ENCODE measurements at places on chromosomes 13 and 19.

DNA sequence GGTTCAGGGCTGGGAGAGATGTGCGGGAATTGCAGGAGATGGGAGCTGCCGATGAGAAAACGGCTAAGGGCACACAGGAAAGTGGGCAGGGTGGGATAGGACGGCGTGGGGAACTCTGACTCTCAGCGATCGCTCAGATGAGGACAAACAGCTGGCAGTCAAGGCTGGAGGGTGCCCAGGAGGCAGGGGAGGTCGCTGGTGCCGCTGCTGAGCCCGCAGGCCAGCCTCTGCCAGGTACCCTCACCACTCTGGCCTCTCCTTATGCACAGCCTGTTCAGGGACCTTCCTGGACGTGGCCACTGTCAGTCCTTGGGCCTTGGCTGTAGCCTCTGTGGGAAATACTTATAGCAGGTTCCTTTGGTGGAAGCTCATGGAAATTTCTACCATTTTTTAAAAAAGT lies 308.6 kb downstream of the TEX29 start:
- no peak for DNase-seq

- DNase-seq = no peak
Measured at GRCh38 chr13:83333614-83334388, 548.5 kb downstream of the SLITRK1 start.

DNA sequence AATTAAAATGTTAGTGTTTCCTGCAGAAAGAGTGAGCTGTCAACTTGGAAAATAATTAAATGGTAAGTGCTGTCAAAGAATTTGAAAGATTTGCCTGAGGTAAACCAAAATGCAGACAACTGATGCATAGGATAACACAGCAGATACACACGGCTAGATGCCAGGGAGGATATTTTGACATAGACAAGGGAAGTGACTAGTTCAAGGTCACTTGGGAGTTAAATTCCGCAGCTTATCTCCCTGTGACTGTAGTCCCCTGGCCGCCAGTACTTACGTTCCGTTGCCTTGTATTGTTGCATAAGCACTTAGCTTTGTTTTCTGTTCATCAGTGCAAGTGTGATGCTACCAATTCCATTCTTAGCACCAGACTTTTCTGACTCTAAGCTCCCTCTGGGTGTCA lies 247.3 kb upstream of the MAB21L1 start:
- peak; percentile 52 for DNase-seq

DNA sequence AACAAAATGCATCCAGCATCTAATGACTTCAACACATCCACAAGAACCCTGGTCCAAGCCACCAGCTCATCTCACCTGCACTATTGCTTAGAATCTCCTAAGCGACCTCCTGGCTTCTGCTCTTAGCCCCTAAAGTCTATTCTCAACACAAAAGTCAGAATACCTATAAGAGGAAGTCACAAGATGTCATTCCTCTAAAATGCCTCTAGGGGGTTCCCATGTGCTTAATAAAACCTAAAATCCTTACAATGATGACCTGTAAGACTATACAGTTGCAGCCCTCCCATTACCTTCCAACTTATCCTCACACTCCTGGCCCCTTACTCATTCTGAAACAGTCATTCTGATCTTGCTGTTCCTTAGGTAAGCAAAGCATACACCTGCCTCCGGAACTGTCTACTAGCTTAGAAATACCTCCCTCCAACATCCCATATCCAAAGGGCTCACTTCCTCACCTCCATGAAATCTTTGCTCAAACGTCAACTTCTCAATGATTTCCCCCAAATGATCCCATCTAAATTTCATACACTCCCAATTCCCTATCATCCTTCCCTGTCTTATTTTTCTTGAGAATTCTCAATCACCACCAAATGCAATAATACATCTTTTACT lies 10.0 kb downstream of the ATP7B start:
- DNase-seq = peak; percentile 33

- no peak for DNase-seq
Measured at GRCh38 chr13:111904701-111905608, 162.0 kb upstream of the SOX1 start.

DNA sequence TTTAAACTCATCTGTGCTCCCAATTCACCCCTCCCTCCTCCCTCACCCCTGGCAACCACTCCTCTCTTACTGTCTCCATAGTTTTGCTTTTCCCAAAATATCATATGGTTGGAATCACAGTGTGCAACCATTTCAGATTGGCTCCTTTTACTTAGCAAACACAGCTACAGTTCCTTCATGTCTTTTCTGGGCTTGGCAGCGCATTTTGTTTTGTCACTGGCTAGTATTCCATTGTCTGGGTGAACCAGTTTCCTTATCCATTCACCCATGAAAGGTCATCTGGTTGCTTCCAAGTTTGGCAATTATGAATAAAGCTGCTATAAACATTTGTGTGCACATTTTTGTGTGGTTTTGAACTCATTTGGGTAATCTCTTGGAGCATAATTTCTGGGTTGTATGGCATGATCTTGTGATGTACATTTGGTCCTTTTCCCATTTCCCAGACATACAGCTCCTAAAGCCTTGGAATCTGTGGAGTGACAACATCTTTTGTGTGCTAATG lies 23.9 kb upstream of the GAS6 start:
- peak; percentile 98 for DNase-seq
